ENCODE measurements at places on chromosomes 5 and 9.
A peak's percentile ranks its signal among the peaks of the same experiment; 100 is the strongest.

- ATAC-seq: no peak
Observed at GRCh38 chr5:82684659-82685058, 392.5 kb downstream of the TMEM167A start.

DNA sequence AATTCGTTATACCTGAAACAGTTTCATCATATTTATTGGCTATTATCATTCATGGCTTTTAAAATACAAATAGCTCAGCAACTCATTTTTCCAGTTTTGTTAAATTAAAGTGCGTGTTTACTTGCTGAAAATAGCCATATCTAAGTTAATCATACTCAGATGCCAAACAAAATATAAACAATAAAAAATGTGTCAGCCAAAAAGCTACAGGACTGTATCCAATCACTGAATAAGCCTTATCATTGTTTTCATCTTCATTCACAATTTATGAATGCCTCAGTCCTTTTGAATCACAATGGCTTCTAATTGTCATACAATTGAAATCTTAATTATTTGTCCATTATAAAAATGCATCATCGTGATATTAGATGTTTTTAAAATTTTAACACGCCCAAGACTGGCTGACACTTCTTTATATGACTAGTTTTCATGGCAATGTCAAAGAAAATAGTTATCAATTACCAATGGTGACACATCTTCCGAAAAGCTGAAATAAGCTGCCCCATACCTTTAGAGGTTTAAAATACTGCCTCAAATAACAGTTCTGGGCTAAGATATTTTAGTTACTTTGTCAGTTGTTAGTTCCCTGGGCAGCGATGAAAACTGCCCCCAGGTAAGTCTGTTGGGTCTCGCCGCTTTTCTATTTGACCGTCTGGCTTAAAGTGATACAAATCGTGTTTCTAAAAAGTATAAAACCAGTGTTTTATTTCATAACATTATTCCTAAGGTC lies 1.8 kb downstream of the NFIB start:
- no peak for ATAC-seq

DNA sequence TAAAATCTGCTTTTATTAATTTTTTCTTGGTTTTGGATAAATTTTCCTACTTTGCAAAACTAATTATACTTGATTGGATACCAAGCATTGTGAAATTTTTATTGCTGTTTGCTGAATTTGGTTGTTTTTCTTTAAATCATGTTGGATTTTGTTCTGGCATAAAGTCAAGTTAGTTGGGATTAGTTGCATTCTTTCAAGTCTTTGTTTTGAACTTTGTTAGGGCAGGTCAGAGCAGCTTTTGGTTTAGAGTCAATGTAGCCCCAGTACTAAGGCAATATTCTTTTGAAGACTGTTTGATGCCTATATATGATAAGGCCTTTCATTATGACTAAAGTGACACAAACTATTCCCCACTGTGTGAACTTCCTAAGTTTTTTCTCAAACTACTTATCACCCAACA lies 531.1 kb downstream of the RASEF start:
- no peak for ATAC-seq

- ATAC-seq: no peak
Observed at GRCh38 chr9:91334053-91334452, 27.7 kb downstream of the AUH start.

GRCh38 chr5:33891788-33892619 lies at the start of gene ADAMTS12:
Gene ADAMTS12, minus strand, starts transcription at chr5:33891990. Its CDS starts 134 bp downstream, at chr5:33891856.
- ATAC-seq: peak; percentile 69

- ATAC-seq: no peak
Observed at GRCh38 chr9:112663681-112664080, 54.2 kb downstream of the INIP start.

DNA sequence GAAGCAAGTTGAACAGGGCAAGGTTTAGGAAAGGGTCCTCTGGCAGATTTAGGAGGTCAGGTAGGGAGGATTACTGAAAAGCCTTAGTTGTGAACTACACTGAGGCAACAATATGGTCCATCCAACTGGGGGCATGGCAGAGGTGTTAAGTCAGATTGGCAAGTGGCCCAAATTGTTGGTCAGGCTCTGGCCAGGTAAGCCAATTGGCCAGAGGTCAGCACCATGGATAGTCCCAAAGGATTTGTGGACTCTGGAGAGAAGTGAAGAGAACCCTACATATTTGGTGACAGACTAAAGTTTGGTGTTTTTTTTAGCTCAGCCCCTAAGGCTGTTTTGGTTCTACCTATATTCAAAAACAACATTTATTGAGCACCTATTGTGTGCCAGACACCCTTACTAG lies 39.1 kb upstream of the RASGRF2 start:
- no peak for ATAC-seq

- no peak for ATAC-seq
Observed at GRCh38 chr5:144487207-144487606, 316.5 kb downstream of the KCTD16 start.

GRCh38 chr5:82375488-82376244 lies 97.5 kb upstream of the RPS23 start:
- ATAC-seq: no peak

- ATAC-seq: no peak
Observed at GRCh38 chr9:99601571-99602111, 220.0 kb upstream of the NR4A3 start.

- no peak for ATAC-seq
Observed at GRCh38 chr5:116479776-116480675, 94.6 kb downstream of the SEMA6A start.

- no peak for ATAC-seq
Observed at GRCh38 chr5:157836121-157836753, 22.7 kb downstream of the CLINT1 start.

DNA sequence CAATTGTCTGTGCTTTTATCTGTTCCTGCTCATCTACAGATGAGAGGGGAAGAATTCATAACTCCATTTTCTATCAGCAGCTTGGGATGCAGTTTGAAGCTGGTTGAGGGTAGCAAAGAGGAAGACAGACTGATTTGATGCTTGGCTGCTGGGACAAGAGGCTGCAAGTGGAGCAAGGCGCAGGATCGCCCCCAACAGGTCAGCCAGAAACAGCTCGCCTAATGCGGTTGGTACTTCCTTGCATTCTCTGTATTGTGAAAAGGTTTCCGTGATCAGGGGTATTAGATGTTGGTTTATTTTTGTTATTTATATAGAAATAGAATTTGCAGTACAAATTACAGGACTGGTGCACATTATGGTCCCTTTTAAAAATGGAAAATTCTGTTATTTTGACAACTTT lies 40.6 kb downstream of the ZNF883 start:
- ATAC-seq: peak; percentile 65

DNA sequence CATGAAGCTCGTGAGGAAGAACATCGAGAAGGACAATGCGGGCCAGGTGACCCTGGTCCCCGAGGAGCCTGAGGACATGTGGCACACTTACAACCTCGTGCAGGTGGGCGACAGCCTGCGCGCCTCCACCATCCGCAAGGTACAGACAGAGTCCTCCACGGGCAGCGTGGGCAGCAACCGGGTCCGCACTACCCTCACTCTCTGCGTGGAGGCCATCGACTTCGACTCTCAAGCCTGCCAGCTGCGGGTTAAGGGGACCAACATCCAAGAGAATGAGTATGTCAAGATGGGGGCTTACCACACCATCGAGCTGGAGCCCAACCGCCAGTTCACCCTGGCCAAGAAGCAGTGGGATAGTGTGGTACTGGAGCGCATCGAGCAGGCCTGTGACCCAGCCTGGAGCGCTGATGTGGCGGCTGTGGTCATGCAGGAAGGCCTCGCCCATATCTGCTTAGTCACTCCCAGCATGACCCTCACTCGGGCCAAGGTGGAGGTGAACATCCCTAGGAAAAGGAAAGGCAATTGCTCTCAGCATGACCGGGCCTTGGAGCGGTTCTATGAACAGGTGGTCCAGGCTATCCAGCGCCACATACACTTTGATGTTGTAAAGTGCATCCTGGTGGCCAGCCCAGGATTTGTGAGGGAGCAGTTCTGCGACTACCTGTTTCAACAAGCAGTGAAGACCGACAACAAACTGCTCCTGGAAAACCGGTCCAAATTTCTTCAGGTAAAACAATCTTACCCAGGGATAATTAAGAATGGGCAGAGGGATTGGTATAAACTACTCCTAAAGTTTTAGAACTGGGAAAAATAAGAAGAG lies 12.9 kb downstream of the ITGA1 start:
- ATAC-seq: peak; percentile 75

- no peak for ATAC-seq
Observed at GRCh38 chr9:34451545-34451944, 6.8 kb downstream of the FAM219A start.

- ATAC-seq: no peak
Observed at GRCh38 chr5:113053511-113053995, 77.0 kb downstream of the DCP2 start.

GRCh38 chr5:95986937-95987520 lies 25.4 kb upstream of the ELL2 start:
- ATAC-seq: no peak

- ATAC-seq: no peak
Observed at GRCh38 chr5:146754621-146755020, 123.9 kb downstream of the PPP2R2B start.

- ATAC-seq: no peak
Observed at GRCh38 chr5:38870595-38870994, 24.8 kb downstream of the OSMR start.

DNA sequence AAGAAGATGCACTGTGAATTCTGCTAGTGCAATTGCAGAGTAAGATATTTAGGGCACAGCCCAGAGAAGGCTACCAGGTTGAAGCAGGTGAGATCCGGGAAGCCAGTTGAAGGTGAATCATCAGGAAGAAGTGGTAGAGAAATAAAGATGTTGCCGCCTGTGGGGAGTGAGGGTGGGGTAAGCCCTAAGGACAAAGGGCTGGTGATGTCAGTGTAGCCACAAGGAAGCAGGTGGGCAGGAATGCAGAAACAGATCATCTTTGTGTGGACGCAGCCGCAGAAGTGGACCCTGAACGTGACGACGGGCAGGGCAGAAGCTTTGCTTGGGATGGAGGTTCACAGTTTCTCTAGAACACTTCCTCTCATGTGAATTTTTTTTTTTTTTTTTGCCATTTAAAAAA lies 164.2 kb downstream of the ACTL7B start:
- ATAC-seq: no peak

GRCh38 chr9:137542486-137542885 lies 7.7 kb downstream of the PNPLA7 start:
- ATAC-seq: no peak

- ATAC-seq: peak; percentile 74
Observed at GRCh38 chr9:121271368-121272341, 3.7 kb downstream of the GSN start.

GRCh38 chr9:16784002-16784401 lies 86.5 kb downstream of the BNC2 start:
- no peak for ATAC-seq

DNA sequence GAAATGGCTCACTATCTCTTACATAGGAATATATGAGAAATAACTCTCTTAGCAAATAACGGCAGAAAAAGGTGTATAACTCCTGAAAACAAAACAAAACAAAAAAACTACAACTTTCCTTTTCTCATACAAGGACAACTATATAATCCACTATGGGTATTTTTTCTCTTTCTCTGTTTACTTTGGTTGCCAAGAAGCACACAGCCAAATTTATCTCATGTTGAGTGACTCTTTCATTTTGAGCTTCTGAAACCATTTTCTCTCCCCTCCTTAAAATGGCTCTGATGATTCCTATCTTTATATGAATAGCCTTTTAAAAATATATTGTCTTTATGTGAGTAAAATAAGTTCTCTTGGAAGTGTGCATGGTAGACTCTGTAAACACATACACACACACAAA lies 128.7 kb downstream of the TRIM32 start:
- ATAC-seq: no peak

GRCh38 chr5:147688656-147689356 lies 93.7 kb downstream of the JAKMIP2 start:
- ATAC-seq: peak; percentile 70

- ATAC-seq: no peak
Observed at GRCh38 chr9:110994771-110995241, 43.5 kb downstream of the LPAR1 start.

DNA sequence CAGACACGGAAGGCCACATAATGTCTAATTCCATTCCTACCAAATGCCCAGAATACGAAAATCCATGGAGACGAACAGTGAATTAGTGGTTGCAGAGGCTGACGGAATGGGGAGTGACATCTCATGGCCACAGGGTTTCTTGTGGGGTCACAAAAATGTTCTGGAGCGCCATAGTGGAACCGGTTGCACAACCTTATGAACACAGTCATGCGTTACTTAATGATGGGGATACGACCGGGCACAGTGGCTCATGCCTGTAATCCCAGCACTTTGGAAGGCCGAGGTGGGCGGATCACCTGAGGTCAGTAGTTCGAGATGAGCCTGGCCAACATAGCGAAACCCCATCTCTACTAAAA lies 26.0 kb upstream of the TTLL11 start:
- ATAC-seq: no peak

GRCh38 chr9:13189362-13189761 lies 90.1 kb downstream of the MPDZ start:
- no peak for ATAC-seq

- ATAC-seq: no peak
Observed at GRCh38 chr5:180563994-180564393, 27.3 kb downstream of the SCGB3A1 start.

- no peak for ATAC-seq
Observed at GRCh38 chr5:82593481-82593880, 315.3 kb upstream of the RPS23 start.

- ATAC-seq: no peak
Observed at GRCh38 chr5:5315068-5315980, 107.2 kb upstream of the ICE1 start.

- no peak for ATAC-seq
Observed at GRCh38 chr5:12488161-12488560, 583.9 kb upstream of the CTNND2 start.

GRCh38 chr9:98992885-98993569 lies 49.3 kb downstream of the COL15A1 start:
- ATAC-seq: no peak

GRCh38 chr5:95743232-95743631 lies 12.1 kb downstream of the RHOBTB3 start:
- ATAC-seq: no peak

DNA sequence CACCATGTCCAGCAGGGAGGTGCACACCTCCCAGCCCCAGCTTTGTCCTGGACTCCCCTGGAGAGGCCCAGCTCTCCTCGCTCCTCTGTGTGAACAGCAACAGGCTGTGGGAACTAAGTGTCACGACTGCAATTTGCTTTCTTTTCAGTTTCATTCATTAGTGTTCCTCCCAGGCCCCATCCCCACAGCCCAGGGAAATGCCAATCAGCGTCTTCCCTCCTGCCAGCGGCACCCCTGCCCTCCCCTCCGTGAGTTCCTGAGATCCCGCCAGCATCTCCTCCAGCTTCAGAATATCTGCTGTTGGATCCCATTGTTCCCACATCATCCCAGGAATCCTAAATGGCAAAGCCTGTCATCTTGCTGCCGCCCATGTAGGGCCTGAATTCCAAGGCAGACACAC lies 13.1 kb upstream of the RPL26L1 start:
- no peak for ATAC-seq

DNA sequence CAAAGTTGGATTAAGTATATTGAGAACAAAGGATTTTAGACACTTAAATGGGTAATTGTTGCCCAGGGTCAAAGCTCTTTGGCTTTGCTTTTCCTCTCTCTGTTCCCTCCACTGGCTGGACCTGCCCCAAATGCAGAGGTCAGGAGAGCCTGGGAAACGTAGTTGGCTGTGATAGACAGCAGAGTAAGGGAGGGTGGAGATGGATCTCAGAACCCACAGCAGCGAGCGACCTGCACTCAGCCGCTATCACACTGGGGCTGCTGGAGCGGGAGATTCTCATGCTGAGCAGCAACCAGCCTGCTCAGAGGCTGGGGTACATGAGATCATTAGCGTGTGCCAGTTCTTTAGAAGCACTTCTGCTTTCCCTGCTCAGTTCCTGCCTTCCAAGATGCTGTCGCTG lies 71.8 kb upstream of the TTC23L start:
- ATAC-seq: no peak
